Activated naive CD4-positive, alpha-beta T cell treated with anti-CD3 and anti-CD28 coated beads, Interleukin-2, amount 50 U/mL, for 72 hours (primary cell): ENCODE measurements at places on chromosomes 7 and 10. TPM values are rescaled to one million over a fixed set of nuclear protein-coding genes. Genes with fewer than 3 reads are reported as not detected.

- no peak for DNase-seq
These were observed 18.2 kb downstream of the LIPF start for GRCh38 chr10:88682491-88682890.

DNA sequence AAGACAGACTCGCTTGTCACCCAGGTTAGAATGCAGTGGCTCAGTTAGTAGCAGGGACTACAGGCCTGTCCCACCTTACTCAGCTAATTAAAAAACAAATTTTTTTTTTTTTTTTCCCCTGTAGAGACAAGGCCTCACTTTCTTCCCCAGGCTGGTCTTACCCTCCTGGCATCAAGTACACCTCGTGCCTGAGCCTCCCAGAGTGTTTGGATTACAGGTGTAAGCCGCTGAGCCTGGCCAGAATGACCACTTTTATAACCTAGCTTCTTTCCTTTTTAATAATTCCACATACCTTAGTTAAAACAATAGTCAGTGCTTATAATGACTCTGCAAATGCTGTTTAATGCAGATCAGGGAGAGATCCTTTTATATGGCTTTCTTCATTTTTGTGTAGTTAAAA lies 31.3 kb downstream of the RSBN1L start:
- DNase-seq, result no peak

The TBXAS1 gene
- total RNA-seq, result 5.8 TPM

The WNT8B gene
- total RNA-seq, result 0.20 TPM

The ACBD7 gene
- 2.4 TPM for total RNA-seq

The KLLN gene
- 0.16 TPM for total RNA-seq

The LRRC17 gene
- total RNA-seq, result not detected

DNA sequence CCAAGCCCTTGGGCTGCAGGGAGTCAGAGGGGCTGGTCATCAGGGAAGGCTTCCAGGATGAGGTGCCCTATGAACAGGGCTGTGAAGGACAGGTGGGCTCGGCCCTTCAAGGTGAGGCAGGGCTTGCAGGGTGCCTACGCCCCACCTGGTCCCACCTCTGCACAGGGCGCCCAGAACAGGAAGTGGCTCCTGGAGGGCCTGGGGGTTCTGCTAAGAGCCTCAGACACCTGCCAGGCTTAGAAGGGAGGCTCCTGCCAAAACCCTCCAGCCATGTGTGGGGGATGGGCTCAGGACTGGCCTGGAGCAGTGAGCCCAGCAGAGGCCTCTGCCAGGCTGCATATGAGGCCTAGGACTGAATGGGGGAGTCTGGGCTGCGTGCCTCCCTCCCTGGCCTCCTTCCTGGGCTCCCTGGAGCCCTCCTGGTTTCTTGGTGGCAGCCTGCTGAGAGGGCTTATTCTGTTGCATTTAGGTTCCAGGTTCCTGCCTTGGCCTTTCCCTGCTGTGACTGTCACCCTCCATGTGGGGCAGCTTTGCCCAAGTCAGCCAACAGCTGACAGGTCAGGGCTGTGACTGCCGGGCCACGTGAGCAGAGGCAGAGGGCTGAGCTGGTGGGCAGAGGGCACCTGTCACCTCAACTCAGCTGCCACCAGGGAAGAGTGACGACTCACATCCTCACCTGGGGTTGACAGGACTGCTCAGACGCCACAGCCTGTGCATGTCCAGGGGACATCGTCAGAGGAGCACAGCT lies 45.2 kb upstream of the MSMB start:
- DNase-seq, result no peak

- DNase-seq, result no peak
These were observed 52.2 kb downstream of the CREB3L2 start for GRCh38 chr7:137949416-137950262.

GRCh38 chr7:158414486-158414961 lies 173.1 kb downstream of the PTPRN2 start:
- peak; percentile 26 for DNase-seq

DNA sequence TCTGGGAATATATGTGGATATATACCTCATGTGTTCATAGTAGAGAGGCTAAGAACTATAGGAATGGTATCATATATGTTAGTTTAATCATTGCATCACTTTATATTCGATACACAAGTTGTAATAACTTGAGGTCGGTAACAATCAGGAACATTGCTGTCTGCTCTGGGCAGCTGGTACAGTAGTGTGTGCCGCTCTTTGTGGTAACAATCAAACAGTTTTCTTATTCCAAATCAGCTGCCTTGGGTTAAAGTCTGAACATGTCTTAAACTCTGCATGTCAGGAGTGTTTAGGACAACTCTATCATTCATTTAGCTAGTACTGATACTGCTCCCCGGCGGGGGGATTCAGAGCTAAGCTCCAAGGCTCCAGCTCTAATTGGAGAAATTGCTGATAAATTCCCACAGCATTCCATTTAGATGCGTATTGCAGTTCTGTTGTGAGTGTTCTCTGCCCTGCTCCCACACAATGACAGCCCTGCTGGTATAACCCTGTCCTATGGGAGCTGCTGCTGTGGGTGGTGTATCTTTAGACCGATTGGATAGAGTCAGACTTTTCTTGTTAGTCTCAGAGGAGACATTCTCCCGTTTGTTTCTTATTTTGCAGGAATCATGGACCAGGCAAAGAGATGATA lies 707.5 kb upstream of the FZD8 start:
- no peak for DNase-seq

The KIAA1549 gene
- 1.1 TPM for total RNA-seq

The NCF1 gene
- 3.2 TPM for total RNA-seq

DNA sequence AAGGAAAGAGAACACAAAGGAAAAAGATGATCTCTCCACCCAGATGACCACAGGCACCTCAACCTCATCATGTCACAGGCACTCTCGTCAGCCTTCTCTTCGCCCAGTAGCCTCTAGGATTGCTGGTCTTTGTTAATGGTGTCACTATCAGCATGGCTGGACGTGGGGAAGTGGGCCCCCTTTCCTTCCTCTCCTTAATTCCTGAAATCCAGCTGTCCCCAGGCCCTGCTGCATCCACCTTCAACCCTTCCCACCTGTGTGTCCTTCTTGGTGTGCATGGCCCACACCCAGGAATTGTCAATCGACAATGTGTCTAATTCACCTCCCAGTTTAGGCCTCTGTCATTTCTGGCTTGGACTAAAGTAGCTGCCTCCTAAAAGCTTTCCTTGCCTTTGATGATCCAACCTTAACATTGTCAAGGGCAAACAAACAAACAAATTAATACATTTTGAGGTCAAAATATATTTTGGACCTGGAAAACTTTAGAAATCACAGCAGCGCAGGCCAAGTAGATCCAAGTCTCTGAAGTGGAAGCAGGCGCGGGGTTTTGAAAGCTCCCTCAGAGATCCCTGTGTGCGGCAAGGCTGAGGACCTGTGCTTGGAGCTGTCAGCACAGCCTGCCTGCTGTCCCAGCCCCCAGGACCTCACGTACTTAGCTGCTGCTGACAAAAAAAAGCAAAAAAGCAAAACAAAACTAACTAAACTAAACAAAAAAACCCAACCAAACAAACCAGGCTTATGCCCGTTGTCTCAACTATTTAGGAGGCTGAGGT lies 193.3 kb upstream of the LYZL2 start:
- DNase-seq, result no peak

GRCh38 chr7:97871659-97872024 lies 566 bp downstream of the ASNS start:
- peak; percentile 38 for DNase-seq

DNA sequence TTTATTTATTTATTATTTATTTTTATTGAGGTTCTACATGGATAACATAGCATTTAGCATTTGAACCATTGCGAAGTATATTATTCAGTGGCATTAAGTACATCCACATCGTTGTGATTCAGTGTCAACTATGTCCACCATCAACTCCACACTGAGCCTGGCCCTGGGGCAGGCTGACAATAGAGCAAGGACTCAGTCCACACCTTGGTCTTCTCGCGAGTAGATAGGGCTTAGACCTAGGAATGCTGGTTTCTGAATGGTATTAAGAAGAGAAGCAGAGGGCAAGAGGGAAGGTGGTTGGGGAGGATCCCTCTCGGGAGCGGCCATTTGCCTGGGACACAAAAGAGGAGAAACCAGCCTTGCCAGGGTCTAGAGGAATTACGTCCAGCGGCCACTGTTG lies 599.2 kb upstream of the MGMT start:
- no peak for DNase-seq

DNA sequence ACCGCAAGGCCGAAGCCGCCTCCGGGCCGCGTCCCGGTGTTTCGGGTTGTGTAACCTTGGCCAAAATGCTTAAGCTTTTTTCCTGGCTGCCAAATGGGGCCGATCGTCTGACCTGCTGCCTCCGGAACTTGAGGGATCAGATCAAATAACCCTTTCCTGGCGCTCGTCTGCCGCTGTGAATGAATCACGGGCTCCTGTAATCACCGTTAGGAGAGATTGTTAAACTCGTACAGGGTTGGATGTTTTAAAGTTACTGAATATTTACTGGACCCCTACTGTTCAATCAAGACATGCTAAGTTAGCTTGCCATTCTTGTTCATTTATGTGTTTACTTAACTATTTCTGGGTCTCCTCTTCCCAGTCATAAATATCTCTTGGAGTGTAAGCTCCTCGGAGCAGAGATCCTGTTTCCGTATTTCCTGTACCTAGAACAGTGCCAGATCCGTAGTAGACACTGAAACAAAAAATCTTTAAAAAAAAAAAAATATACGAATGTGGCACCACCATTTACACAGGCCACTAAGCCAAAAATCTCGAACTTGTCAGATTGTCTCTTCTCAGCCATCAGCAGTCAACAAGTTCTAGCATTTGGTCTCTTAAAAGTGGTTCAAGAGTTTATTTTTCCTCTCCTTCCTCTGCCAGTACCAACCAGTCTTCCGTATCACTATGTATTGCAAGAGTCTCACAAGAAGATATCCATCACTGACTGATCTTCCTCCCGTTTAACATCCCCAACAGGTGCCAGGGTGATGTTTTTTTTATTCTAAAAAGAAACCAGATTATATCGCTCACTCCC lies 650 bp upstream of the TM9SF3 start:
- DNase-seq, result no peak

DNA sequence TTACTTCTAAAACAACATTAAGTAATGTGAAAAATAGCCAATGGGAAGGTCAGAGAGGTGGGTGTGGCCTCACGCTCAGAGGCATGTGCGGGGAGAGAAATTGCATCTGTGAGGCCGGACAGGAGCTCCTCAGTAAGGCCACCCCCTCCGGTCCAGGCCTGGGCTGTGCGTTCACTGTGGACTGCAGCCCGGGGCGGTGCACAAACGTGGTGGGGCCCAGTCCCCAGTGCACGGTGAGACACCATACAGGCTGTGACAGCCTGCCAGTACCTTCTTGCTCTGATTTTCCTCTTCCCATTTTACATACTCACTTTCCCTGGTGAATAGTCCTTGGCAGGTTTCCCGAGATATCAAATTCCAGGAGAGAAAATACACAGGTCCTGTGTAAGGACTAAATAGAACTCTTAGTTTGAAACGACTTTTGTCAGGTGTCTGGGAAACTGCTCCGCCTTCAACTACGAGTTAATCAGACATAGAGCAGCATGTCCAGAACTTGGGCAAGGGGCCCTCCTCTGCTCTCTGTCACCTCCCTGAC lies 174.1 kb upstream of the MKI67 start:
- no peak for DNase-seq

The TES gene
- 79.2 TPM for total RNA-seq

DNA sequence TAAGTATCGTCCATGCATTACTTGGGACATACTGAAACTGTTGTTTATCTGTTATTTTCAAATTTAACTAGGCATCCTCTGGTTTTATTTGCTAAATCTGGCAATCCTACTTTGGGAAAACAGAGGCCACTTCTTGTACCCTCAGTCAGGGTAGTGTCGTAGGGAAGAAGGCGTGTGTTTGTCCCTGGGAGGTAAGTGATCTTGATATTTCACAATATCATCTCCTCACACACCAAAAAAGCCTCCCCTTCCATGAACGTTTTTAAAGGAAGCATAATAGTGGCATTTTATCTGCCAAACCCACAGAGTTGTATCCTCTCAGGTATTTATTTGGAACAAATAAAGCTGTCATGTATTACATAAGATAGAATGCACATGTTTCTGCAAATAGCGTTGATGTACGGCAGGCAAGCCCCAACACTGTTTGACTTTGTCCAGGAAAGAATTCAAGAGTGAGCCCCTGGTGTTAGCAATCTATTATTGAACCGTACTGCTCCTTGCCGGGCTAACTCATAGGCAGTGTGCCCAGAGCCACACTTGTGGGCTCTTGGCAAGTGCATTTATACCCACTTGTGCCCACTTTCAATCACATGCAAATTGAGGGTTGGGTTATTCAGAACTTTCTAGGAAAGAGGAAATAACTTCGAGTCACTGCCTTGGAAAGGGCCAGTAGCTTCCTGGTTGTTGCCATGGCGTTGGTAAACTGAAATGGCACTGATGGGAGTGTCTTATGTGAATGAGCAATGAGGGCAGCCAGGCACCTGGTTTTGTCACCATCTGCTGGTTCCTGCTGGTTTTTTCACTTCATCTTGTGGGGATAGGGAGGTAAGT lies 266.0 kb downstream of the USP6NL start:
- DNase-seq, result no peak
